CD4-positive, alpha-beta memory T cell (primary cell): ENCODE measurements at places on chromosomes 7 and 10. TPM values are rescaled to one million over a fixed set of nuclear protein-coding genes. Genes with fewer than 3 reads are reported as not detected.

PLEKHS1 gene
- 0.12 TPM for total RNA-seq

TMEM196 gene
- not detected for total RNA-seq

ATAD1 gene
- 52.0 TPM for total RNA-seq

EIF4EBP2 gene
- 56.9 TPM for total RNA-seq

GDF2 gene
- total RNA-seq = not detected

SSC4D gene
- total RNA-seq = not detected

EBLN1 gene
- not detected for total RNA-seq

- no peak for DNase-seq
Observed at GRCh38 chr7:154853727-154854095, 149.2 kb downstream of the PAXIP1 start.

DNA sequence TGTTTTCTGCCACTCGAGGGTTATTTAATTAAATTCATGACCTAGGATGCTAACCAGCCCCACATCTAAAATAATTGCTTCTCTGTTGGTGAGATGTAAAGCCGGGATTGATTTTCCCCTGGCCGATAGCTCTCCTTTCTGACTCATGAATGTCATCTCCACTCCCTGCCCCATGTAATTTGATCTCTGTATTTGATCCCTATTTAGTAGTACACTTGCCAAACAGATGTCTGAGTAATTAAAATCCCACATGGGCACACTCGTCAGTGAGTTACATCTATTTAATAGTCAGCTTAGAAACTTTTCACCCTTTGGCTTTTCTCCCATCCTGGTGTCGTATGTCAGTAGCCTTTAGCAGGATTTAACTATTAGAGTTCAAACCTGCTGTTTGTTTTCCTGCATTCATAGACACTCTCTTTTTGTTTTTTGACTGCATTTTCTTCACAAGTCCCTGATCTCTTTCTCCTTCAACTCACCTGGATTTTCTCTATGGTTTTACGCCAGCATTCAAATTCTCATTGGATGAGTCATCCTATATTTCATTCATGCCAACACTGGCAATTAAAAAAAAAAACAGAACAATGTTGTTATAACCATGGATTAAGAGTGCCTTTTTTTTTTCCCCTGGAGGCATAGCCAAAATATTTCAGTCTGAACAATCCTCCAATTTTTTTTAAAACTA, 82.7 kb downstream of the SPAG6 start:
- DNase-seq = no peak

DNA sequence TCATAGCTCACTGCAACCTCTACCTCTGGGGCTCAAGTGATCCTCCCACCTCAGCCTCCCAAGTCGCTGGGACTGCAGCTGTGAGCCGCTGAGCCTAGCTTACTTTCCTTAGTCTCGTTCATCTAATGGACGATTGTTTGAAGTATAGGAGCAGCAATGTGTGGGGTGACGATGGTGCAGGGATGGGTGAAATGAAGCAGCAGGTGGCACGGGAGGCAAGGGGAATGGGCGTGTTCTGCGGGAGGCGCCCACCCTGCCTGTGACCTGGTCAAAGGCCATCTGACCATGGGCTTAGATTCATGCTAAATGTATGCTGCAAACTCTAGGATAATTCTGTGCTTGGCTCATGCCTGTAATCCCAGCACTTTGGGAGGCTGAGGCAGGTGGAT, 210.7 kb downstream of the MAD1L1 start:
- DNase-seq = no peak

DNA sequence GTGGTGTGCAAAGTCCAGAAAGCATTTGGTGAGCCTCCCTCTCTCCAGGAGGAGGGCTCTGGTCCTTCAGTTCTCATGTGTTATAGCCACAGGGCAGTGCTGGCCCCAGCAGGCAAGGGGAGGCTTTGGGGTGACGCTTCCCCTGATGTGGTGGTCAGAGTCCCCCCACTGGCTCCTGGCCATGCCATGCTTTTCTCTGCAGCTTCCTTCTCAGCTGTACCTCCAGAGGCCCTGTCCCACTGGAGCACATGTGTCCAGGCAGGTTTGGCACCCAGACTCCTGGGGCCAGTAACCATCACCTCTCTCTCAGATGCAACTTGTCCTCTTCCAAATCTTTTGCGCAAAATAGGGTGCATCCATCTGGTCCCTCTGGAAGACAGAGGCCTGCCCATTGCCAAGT, 233.0 kb upstream of the ZNF32 start:
- DNase-seq = no peak

GRCh38 chr10:74634995-74635536, 191.3 kb upstream of the KAT6B start:
- no peak for DNase-seq

- DNase-seq = no peak
Observed at GRCh38 chr10:70561070-70561469, 41.5 kb downstream of the PRF1 start.

DNA sequence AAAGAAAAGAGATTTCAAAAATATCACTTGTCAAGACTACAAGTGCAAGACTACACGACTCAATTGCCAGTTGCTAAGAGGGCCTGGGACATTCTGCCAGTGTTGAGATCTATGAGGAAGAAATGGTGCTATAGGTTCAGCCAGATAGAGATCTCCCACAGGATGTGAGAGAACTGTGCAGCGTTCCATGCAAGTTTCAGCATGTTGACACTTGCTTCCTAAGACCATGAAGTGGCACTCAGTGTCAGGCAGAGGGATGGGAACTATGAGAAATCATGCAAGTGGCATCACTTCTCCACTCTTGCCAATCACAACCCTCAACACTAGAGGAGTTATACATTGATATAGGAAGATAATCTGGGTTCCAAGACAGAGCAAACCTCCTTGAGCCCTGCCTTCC, 210.3 kb downstream of the CHRM2 start:
- no peak for DNase-seq

GRCh38 chr10:88104223-88104622, 240.8 kb downstream of the PTEN start:
- no peak for DNase-seq

DNA sequence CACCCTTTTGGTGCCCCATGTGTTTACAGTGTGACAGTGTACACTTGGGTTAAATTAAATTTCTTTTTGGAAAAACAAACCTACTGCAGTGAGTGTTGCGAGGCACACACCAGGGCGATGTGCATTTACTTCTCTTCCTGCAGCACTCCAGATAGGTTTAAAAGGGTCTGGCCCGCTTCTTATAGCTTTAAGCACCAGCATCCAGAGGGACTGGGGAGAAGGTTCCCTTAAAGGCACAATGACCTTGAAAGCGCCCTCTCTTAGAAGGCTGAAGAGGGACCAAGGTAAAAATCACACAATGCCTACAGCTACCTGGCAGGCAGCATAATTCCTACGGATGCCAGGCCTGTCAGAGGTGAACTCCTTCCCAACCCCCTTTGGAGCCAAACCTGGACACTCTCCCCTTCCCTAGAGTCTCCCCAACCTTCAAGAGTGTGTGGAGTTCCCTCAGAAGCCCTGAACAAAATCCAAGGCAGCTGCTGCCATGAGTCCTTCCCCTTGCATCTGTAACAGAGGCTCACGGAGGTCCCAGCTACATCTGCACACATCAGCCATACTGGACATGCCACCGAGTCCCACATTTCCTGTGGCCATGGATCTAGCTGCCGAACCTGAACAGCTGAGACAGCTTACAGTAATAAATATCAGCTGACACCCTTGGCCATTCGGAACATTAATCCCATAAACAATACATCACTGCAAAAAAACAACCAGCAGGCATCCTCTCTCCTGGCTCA, 33.2 kb downstream of the TRIM8 start:
- DNase-seq = no peak

DNA sequence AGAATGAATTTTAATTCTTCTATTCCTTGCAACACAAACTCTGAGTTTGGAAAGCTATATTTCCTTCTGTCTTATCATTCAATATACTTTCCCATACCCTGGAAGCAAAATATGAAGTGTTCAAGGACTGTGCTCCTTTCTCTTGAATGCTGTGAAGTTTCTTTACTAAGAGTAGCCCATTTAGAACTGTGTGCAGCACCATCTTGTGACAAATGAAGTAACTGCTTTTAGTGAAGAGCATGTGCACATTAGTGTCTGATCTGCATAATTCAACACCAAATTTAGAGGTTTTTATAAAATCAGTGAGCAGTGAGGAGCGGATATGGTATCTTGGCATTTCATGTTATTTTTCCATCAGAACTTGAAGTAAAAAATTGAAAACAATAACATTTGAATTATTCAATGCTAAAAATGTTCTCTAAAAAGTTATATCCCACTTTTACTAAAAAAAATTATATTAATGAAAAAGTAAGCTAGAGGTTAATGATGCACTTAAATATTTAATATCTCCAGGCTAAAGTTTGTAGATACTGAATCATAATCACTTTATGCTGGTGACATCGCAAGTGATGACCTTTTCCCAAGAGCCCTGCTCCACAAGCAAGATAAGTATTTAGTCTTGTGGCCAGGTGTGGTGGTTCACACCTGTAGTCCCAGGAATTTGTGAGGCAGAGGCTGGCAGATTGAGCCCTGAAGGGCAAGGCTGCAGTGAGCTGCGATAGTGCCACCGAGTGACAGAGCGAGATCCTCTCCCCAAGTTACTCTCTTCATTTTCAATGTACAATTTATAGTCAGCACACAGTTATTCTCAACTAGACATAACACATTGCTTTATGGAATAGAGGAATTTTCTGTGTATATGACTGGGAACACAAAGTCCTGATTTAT, 108.8 kb upstream of the PCLO start:
- DNase-seq = no peak

DNA sequence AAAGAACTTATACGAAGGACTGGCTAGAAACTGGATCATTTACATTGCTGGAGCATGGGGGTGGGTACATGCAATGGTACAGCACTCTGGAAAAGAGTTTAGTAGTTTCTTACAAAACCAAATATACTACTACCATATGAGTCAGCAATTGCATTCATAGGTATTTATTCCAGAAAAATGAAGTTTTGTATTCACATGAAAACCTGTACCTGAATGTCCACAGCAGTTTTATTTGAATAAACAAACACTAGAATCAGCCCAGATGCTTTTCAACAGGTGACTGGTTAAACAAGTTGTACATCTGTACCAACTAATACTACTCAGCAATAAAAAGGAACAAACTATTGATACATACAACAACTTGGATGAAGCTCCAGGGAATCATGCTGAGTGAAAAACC, 3.4 kb downstream of the SCIN start:
- DNase-seq = no peak

GRCh38 chr7:106485919-106486318, 175.0 kb downstream of the CCDC71L start:
- no peak for DNase-seq

- DNase-seq = no peak
Observed at GRCh38 chr10:62106929-62107519, 161.6 kb downstream of the RTKN2 start.

- no peak for DNase-seq
Observed at GRCh38 chr10:59830601-59831259, 75.6 kb downstream of the CCDC6 start.

DNA sequence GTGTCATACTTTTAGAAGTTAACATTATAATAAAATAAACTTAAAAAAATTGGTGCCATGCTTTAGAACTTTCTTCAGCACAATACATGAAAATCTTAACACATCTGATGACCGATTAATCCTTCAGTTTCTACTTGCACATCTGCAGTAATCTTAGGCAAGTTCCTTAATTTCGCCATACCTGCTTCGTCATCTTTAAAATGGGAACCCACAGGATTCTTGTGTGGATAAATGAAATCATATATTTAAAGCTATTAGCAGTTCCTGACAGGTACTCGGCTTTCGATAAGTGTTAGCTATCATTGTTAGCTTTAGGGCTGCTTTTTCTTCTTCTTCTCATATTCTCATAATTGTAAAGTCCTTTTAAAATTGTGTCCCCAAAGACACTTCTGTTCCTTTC, 907 bp upstream of the VPS50 start:
- no peak for DNase-seq

DNA sequence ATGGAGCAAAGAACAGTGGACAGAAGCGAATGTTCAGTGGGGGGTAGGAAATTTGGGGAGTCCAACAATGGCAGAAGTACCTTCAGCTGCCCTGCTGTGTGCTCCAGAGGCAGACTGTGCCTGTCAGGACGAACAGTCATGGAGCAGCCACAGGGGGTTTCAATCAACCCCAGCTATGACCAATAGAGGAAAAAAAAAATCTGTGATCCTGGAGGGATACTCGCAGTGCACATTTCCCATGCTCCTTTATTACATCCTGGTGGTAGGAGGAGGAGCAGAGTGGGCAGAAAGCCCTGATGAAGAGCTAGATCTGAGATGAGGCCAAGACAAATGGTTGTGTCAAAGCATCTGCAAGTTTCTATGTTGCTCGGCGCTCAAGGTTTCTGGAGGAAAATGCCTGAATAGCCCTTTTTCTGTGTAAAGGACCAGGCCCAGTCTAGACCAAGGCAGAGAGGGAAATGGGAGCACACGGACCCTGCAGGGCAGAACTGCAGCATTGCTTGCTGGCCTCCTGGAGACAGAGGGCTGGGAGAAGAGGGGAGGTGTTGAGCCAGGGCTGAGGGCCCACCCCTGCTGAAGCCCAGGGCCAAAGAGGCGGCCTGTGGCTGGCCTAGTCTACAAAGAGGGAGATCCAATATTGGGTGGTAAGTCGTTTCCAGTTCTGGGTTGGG, 201.5 kb downstream of the GRID1 start:
- no peak for DNase-seq

DNA sequence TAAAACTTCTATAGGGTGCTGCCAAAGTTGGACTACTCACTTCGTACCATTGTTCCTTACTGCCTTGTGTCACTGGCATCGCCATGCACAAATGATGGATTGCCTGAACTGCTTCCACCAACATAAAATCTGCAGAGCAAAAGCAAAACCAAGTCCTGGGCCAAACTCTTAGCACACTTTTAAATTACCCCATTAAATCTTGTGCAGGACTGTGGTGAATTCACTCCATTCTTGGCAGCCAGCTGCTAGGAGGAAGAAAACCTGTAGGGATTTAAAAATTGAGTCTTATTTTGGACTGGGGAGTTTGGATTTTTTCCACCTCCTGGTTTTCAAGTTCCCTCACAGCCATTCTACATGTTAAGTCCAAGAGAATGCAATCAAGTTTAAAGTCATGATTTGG, 646.9 kb downstream of the SORCS3 start:
- DNase-seq = no peak

DNA sequence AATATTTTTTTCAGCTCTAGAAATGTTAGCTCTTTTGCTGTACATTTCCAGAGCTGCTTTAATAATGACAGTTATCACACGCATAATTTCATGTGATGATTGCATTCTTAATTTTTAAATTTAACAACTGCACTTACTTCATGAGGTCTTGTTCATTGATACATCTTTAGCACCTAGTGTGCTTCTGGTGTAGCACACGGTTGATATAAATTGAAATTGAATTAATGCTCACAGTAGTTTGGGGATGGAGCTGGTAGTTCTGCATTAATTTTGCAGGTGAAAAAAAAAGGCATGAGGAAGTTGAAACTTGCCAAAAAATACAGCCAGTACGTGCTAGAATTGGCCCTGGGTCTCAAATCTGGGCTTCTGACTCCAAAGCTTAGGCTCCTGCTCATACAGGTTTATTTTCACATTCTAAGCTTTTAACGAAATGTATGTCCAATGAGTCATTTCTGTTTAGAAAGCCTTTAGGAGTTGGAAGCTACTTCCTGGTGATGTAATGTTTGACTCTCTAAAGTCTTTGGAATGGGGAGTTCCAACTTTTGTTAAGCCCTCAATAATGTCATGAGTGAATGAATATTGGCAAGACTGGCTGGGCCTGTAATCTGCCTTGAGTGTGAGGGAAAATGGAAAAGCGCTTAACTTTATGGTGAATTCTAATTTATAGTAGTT, 62.5 kb downstream of the DAGLB start:
- DNase-seq = no peak

GRCh38 chr10:93465806-93466675, 16.1 kb downstream of the MYOF start:
- no peak for DNase-seq

- no peak for DNase-seq
Observed at GRCh38 chr10:83164156-83164555, 975.2 kb upstream of the GHITM start.

GRCh38 chr7:77558284-77558967, 21.3 kb downstream of the PTPN12 start:
- no peak for DNase-seq
